ENCODE measurements at places on chromosomes 7 and 10.

- no peak for DNase-seq
These were observed 13.3 kb upstream of the ARHGAP21 start for GRCh38 chr10:24737001-24737400.

DNA sequence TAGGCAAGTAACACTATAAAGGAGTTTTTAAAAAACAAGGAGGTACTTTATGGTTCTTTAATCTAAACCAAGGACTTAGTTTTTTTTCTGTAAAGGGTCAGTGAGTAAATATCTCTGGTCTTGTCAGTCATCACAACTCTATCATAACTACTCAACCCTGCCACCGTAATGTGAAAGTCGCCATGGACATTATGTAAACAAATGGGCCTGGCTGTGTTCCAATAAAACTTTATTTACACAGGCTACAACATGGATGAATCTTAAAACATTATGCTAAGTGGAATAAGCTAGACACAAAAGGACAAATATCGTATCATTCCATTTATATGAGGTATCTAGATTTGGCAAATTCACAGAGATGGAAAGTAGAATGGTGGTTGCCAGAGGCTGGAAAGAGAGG lies 60.8 kb upstream of the SP4 start:
- DNase-seq, result no peak

DNA sequence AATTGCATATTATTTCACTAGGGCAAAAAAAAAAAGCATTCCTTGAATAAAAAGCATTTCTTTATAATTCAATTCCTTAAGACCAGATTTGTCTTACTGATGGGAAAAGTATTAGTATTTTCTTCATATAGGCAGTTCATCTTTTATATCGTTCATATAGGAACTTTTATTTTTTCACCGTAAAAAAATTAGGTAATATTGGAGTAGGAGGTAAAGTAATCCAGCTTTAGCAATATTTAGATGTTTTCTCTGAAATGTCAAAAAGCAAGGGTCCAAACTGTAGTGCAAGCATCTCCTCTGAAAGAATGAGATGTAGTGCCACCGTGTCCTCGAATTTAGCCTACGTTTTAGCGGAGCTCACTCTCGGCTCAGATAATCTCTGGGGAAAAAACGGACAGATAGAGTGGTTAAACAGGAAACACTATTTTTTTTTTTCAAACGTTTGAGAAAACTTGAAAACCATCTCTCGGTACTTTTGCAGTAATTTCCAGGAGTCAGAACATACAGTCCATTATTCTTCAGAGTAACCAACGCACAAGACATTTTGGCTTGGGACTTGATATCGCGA lies 5.5 kb upstream of the SPAG6 start:
- DNase-seq, result no peak

DNA sequence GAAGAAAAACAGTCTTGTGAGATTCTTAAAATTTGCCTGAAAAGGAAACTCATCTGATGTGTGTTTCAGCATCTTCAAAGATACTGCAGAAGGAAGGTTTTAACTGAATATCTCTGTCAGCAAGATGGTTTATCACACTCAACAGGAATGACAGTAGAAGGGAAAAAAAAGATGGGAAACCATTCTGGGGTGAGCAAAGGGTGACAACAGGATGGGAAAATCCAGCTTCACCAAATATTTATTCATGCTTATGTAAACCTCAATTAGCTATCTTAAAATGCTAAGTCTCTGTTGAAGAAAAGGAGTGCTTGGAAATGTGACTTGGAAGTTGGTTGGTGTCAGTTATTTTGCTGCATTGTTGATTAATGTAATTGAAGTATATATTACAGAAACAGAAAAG lies 82.2 kb downstream of the FZD1 start:
- DNase-seq, result no peak

GRCh38 chr7:95066737-95067530 lies 159.5 kb downstream of the PPP1R9A start:
- no peak for DNase-seq

GRCh38 chr7:142827951-142828500 lies 26.9 kb upstream of the EPHB6 start:
- no peak for DNase-seq

GRCh38 chr10:60351191-60351853 lies 38.4 kb downstream of the ANK3 start:
- no peak for DNase-seq

DNA sequence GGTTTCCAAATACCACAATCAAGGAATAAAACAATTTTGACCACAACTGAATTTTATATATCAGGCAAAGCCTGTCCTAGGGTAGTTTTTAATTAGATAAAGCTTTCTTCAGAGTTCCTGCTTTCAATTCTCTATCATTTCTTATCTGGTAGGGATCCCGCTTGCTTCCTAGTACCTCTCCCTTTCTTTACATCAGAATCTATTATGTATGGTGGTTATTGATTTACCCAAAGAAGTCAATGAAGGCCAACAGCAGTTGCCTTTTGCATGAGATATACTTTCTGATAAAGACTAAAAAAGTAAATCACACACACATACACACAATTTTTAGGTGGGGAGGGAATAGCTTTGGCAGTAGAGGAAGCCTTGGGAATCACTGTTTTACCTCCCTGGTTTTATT lies 70.7 kb downstream of the HDAC9 start:
- no peak for DNase-seq

DNA sequence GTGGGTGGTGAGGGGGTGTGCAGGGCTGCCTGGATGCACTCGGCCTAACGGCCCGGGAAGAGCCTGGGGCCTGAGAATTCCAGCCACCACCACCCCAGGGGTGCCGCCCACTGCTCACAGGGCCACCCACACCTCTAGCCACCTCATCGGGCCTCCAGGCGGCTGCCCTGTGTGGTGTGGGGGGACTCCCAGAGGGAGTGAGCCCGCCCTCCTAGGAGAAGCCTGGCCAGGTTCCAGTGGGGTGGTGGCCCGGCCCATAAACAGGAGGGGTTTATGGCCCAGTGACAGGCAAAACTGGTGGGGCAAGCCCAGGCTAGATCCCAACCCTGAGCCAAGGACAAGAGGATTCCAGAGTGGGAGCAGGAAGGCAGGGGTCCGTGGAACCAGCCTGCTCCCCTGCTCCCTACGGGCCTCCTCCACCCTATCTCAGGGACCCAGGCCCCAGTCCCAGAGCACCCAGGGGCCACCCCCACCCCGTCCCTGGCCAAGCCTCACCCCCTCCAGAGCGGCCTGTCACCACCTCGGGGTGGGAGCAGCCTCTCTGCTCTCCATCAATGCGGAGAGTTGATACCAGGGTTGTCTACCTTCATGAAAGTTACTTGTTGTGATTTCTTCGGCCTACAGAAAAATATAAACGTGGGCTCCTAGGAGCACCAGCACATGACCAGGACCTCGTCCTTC lies 20.2 kb upstream of the PDGFA start:
- DNase-seq, result peak; percentile 91

DNA sequence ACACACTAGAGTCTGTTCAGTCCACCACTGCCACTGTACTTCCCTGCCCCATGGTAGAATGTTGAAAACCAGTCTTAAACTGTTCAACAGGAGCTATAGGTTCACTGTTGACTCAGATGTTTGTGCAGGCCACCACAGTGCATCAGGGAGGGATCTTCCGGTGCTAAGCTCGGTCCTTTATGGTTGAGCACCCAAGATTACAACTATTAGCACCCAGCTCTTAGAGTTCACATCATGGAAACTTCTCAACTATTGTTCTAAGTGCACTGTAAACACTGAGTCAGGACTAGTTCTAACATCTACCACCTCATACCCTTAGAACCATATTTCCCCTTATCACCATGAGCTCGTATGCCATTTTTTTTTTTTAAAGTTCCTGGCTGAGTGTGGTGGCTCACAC lies 97.1 kb upstream of the MXI1 start:
- no peak for DNase-seq

GRCh38 chr10:18222866-18223265 lies 82.6 kb downstream of the CACNB2 start:
- DNase-seq, result no peak

GRCh38 chr7:137221467-137221866 lies 122.1 kb downstream of the PTN start:
- DNase-seq, result no peak

GRCh38 chr7:8211725-8212096 lies 50.3 kb downstream of the ICA1 start:
- no peak for DNase-seq

GRCh38 chr7:28044825-28045224 lies 135.8 kb downstream of the JAZF1 start:
- DNase-seq, result no peak

GRCh38 chr7:39633563-39634477 lies 10.4 kb downstream of the RALA start:
- no peak for DNase-seq

DNA sequence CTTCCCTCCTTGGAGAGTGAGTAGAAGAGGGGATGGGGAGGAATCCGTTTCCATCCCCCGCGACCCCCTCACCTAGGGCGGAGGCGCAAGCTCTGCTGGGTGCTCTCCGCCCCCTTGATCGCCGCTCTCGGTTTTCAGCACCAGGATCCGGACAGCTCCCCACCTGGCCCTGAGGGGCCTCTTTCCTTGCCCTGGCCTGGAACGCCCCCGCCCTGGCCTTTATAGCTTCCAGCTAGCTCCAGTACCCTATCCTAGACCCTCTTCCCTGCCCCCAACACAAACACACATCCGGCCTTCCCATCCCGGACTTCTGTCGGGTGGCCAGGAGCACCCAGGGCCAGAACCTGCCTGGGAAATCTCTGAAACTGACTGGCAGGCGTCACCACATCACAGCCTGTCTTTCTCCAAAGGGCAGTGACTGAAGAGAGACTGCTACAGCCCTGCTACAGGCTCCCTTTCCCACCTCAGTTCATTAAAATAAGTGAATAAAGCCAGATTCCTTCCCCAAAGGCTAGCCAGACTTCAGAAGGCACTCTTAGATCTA lies 72.3 kb upstream of the LEP start:
- DNase-seq, result no peak

GRCh38 chr10:44185315-44185666 lies 199.6 kb downstream of the CXCL12 start:
- no peak for DNase-seq

GRCh38 chr10:74585231-74586087 lies 240.9 kb upstream of the KAT6B start:
- no peak for DNase-seq

- no peak for DNase-seq
These were observed 37.9 kb downstream of the VOPP1 start for GRCh38 chr7:55534262-55534915.

- DNase-seq, result no peak
These were observed 87.6 kb upstream of the CCDC6 start for GRCh38 chr10:59993931-59994330.

- no peak for DNase-seq
These were observed 697.6 kb downstream of the KCNMA1 start for GRCh38 chr10:76939933-76940468.

GRCh38 chr7:73811760-73812168 lies 19.0 kb upstream of the CLDN4 start:
- DNase-seq, result peak; percentile 92

DNA sequence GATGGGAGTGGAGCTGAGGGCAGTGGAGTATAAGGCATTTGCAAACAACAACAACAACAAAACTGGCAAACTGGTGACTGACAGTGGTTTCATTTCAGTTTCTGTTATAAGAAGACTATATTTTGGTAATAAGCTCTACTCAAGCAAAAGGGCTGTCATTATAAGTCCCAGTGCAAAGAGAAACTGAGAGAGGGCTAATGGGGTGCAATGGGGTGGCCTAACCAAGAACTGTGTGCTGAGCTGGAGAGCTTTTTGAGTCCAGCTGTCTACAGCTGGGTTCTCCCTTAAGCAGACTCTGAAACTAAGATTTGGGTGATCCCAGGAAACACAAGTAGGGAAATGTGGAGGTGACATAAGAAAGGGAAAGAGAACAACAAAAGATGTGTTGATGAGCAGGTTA lies 439.3 kb downstream of the ADRA2A start:
- DNase-seq, result no peak

DNA sequence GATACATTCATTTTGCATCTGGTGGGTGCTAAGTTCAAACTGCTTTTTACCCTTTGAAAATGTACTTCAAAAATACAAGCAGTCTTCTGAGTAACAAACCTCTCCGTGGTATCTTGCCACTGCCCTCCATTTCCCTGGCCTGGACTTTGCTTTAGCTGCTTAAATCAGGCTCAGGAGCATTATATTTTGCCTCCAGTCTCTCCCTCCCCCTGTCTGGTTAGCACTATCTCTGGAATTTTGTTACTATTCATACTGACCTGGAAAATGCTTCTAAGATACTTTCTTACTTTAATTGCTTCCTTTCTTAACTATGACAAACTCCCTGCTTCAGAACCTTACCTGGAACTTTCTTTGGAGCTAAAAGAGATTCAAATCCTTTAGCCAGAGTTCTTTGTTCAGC lies 369.8 kb downstream of the GFRA1 start:
- DNase-seq, result no peak

GRCh38 chr7:44639671-44640321 lies 33.4 kb downstream of the OGDH start:
- DNase-seq, result no peak

DNA sequence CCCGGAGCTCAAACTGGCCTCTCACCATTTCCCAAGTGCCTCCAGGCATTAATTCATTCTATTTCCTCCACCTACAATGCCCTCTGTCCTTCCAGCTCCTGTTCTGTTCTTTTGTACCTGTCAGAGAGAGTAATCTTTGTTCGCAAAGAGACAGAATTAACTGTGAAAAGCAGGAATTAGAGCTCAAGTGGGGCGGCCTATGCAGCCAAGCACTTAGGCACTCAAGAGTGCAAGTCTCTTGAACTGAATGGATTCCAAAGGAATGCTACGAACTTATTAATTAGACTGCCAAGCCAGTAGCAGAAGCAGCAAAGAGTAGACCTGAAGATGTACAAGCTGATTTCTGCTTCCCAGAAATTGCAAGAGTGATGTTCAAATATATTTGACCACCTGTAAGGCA lies 338.3 kb upstream of the AUTS2 start:
- DNase-seq, result no peak

GRCh38 chr7:44080686-44081265 lies 1.6 kb downstream of the POLM start:
- no peak for DNase-seq

DNA sequence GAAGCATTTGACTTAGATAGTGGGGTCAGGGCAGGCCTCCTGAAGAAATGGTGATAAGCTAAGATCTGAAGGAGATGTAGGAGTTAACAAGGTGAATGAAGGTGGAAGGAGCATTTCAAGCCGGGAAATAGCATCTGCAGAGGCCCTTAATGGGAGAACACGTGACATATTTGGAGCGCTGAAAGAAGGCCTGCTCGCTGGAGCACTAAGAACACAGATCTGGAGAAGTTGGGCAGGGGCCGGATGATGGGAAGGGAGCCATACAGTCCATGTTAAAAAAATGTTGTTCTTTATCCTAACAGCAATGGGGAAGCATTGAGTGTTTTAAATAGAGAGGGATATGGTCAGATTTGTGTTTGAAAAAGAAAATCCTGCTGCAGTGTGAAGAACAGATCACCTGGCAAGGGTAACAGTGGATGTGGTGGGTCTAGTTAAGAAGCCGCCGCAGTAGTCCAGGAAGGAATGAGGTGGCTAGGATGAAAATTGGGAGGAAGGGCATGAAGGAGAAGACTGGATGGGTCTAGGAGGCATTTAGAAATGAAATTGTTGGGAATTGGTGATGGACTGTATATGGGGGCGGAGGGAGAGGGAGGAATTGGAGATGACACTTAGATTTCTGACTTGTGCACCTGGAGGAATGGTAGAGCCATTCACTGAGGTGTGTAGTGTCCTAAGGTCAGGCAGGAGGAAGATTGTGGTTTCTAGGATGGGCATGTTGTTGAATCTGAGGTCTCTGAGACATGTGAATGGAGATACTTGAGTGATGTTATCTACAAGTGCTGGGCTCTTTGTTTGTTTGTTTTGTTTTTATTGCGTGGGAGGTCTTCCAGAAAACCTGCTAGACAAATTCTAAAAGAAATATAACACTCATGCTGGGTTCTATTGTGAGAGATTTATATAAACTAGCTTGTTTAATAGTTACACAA lies 58.4 kb downstream of the MET start:
- DNase-seq, result no peak

- DNase-seq, result no peak
These were observed 82.9 kb upstream of the PDGFA start for GRCh38 chr7:602341-603141.

Data from pancreas (tissue), 10 donors.